ENCODE measurements at places on chromosomes 12 and 14.

- no peak for DNase-seq
Observed at GRCh38 chr14:20623798-20624197, 17.7 kb downstream of the OR6S1 start.

- no peak for DNase-seq
Observed at GRCh38 chr14:48914382-48914781, 671.8 kb downstream of the RPS29 start.

DNA sequence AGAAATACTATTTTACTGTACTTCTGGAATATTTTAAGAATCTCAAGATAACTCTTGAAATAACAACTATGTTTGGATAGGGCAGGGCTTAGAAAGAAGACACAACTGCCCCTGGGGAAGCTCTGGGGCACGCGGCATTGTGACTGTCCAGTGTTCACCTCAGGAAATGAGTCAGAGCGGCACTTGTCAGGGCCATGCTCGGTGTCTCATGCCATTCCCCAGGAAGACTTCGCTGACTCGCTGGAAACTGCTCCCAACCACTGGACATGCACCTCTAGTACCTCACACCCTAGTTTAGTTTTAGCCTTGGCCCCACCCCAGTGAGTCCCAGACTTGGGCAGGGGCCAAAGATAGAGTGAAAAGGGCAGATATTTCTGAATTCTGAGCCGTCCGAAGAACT lies 192.0 kb downstream of the TTC7B start:
- no peak for DNase-seq

- DNase-seq = no peak
Observed at GRCh38 chr14:71180397-71180796, 273.1 kb downstream of the PCNX1 start.

- no peak for DNase-seq
Observed at GRCh38 chr12:132550014-132550802, 60.2 kb downstream of the LRCOL1 start.
